H1 (cell line): ENCODE measurements at places on chromosomes 1 and 21. TPM values are rescaled to one million over a fixed set of nuclear protein-coding genes. Genes with fewer than 3 reads are reported as not detected.

The ERVH48-1 gene
- 4.0 and 4.2 TPM in 2 replicates for polyA plus RNA-seq

The EDN2 gene
- polyA plus RNA-seq = 0.32 and 0.39 TPM in 2 replicates

The SIKE1 gene
- 20.5 and 30.3 TPM in 2 replicates for polyA plus RNA-seq

The RAB3B gene
- polyA plus RNA-seq = 9.4 and 12.5 TPM in 2 replicates

The OR2T11 gene
- not detected in 2 replicates for polyA plus RNA-seq

- DNase-seq = no peak
These were observed 838.2 kb upstream of the RGS18 start for GRCh38 chr1:191320062-191320461.

GRCh38 chr1:91635763-91636162, 135.1 kb downstream of the CDC7 start:
- DNase-seq = no peak

DNA sequence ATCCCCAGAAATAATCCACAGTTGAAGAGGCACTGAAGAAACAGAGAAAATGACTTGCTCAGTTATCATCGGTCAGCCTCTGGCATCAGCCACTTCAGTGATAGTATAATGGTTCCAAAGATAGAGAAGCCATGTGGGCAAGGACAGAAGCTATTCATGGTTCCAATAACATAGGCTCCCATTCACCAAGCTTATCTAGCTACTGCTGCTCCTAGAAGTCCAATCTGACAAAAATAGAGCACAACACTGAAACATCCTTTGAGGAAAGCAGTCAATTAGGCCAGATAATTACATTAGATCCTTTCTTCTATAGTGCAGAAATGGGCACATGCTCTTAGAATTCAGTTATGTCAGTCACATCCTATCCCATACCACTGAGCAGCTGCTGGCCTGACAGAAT, 33.5 kb upstream of the CRB1 start:
- DNase-seq = no peak

- DNase-seq = no peak
These were observed 67.6 kb upstream of the ABCG1 start for GRCh38 chr21:42151148-42151947.
